ENCODE measurements at places on chromosomes 5 and 9. TPM values are rescaled to one million over a fixed set of nuclear protein-coding genes. Genes with fewer than 3 reads are reported as not detected.

GRCh38 chr9:132834343-132834742 is 43.7 kb downstream of the AK8 start:
- DNase-seq, result no peak

Gene HMCN2
- 3.2 TPM for total RNA-seq

DNA sequence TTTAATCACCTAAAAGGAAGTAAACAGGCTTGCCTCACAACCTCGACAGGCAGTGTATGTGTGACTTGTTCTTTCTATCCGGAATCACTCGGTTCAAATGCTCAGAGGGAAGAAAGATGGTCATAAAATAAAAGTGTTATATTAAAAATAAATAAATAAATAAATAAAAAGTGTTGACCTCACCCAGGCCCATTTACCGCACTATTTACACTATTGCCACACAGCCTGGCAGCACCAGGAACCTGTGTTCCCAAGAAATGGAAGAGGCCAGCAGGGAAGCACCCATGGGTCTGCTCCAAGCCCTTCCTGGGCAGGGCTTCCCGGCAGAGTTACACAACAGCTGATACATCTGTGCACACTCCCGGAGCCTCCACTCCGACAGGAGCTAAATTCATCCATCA is 127.9 kb downstream of the EFNA5 start:
- peak; percentile 61 for DNase-seq

Gene ASPN
- total RNA-seq, result not detected

Gene FREM1
- 0.31 TPM for total RNA-seq

GRCh38 chr5:24598956-24599355 is 45.8 kb downstream of the CDH10 start:
- DNase-seq, result no peak

DNA sequence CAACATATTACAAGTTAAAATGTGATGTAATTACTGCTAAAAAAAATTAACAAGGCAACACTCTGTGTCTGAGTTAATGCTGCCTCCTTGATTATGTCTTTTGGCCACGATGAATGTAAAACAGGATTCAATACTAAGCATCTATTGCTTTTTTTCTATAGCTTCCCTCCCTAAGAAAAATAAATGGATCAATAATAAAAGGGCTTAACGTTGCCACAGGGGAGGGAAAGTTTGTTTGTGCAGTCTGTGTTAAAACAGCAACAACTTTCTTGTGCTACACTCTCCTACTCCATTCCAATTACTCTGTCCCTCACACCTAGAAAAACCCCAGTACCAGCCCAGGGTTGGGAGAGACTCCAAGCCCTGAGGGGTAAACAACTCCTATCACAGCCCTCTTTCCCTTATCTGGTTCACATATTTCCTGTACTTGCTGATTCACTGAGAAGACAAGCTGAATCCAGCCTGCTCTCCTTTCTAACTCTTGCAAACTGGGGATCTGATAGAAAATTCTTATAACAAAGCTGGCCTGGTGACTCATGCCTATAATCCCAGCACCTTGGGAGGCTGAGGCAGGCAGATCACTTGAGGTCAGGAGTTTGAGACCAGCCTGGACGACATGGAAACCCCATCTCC is 44.8 kb downstream of the PTPN3 start:
- DNase-seq, result peak; percentile 80

DNA sequence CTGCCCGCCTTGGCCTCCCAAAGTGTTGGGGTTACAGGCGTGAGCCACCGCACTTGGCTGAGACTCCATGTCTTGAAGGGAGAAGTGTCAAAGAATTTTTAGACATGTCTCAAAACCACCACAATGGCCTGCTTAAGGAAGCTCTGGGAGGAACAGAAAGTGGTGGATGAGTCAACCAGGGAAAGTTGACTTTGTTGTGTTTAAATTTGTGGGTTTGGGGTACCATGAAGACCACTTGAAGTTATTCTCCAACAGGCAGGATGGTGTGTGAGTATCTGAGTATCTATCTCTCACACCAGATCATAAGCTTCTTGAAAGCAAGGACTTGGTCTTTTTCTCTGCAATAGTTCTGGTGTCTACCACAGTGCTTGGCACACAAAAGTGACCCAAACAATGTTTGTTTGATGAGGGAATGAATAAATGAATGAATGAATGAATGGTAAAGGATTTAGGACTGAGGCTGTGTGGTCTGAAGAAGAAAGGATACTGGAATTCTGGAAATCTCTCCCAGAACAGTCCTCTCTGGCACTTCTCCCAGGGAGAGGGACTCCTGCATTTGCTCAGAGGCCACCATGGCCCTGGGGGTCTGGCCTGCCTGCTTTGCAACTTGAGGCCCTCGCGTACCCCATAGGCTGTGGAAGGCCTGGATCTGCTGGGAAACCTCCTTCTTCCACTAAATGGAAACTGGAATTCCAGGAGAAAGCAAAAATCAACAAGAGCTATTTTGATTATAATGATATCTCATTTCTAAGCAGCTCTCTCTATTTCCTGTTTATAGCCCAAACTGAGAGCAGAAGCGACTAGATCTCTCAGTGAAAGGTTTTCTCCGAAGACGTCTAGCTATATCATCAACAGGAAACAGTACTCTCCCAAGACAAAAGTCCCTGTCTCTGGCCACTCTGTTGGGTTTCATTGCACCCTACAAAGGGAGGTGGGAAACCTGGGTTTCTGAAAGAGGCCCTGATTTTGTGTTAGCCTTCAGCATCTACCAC is 187.9 kb downstream of the PALM2AKAP2 start:
- no peak for DNase-seq

Measured in astrocyte (in vitro differentiated cells and primary cell).